Fibroblast of skin of back (primary cell): ENCODE measurements at places on chromosomes 2 and 18.

- DNase-seq, result peak; percentile 38
Measured at GRCh38 chr2:159939946-159940345, 122.5 kb downstream of the PLA2R1 start.

- no peak for DNase-seq
Measured at GRCh38 chr2:122341007-122341406, 585.6 kb downstream of the TSN start.

DNA sequence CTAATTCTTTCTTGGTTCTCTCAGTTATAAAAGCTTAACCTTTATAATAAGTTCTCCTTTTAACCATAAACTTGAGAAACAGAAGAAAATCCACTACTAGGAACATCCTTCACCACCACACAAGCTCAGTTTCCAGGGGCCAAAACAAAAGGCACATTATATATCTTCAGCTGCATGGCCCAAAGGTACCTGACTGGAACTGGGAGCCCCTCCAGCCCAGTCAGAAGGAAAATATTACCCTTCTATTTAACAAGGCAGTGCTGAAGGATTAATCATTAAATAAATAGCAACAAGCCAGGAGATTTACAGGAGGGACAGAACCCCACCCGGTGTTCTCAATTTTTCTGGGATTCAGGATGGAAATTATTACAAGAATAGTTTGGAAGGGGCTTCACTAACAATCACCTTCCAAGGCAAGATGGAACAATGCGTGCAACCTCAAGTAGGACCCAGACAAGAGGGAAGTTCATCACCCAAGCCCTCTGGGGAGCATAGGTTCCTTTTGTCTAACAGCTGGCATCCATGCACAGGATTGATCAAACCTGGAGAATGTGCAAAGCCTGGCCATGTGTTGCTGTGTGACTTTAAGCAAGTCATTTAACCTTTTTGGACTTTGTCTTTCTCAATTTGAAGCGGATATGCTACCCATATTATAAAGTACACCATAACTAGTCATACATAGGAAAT, 159.6 kb upstream of the SETBP1 start:
- DNase-seq, result peak; percentile 58

DNA sequence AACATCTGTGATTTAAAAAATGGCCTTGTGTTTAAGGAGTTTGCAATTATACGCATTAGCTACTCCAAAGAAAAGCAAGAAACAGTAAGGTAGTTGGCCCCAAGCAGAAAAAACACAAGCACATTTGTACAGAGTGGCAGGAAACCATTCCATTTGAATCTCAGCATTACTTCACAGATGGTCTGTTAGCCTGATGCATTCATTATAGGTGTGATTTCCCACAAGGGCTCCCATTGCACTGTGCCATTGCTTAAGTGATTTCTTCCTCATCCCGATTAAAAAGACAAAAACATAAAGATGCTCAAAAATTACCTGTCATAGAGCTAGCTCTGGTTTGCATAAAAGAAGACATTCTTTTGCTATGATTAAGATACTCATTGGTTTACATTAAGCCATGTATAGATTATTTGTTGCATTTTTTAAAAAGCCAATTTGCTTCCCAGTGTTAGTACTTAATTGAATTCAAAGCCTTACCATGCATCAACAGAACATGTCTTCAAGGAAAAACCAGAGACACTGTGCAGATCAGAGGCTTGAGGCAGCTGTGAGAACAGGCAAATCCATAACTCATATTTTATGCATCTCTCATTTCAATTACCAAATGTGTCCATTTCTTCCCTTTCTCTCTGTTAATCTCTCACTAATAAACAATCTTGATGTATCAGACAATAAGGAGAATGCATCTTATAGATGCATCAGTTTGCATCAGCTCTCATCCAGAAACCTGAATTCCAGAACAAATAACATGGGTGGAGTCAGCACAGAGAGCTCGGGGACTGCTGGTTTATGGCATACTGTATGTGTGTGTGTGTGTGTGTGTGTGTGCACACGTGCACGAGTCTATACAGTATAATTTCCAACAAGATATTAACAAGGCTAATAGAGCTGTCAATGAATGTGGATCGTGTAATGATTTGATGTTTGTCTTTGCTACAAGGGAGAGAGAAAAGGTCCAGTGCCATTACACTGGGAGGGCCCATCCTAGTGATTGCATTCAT, 558.6 kb upstream of the HS6ST1 start:
- no peak for DNase-seq

DNA sequence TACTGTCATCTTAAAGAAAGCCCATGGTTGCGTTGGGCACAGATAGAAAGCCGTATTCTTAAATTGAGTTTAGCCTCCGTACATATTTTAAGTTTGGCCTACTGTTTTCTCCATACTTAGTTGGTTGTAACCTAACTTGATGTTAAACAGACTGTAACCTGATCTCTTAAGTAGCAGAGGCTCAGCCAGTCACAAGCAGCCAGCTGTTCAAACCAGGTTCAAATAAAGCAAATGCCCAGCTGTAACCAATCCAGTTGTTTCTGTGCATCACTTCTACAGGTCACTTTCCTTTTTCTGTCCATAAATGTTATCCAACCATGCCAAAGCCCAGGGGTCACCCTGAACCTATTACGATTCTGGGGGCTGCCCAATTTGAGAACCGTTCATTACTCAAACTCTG, 10.0 kb upstream of the THADA start:
- no peak for DNase-seq

DNA sequence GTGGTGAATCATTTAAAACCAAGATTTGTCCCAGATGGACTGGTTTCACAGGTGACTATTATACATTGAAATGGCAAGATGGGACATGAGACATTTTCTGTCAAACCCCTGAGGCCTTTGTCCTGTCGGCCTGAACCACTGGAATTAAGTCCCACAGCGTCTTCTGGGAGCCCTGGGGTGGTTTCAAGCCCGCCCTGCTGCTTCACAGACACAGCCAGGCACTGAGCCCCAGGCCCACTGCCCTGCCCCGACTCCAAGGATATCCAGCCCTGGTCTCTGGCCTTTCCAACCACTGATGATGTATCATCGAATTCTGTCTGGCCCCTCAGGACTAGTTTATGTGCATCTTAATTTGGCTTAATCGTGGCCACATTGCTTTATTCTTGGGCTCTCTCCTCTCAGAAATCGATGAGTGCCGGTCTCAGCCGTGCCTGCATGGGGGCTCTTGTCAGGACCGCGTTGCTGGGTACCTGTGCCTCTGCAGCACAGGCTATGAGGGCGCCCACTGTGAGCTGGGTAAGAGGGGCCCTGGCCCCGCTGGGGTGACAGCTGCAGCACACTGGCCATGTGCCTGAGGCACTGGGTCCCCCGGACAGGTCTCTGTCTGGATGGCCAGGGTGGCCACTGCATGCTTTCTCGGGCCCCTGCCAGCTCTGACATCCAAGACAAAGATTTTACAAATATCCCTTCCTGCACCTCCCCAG, 39.5 kb downstream of the MTERF4 start:
- no peak for DNase-seq

DNA sequence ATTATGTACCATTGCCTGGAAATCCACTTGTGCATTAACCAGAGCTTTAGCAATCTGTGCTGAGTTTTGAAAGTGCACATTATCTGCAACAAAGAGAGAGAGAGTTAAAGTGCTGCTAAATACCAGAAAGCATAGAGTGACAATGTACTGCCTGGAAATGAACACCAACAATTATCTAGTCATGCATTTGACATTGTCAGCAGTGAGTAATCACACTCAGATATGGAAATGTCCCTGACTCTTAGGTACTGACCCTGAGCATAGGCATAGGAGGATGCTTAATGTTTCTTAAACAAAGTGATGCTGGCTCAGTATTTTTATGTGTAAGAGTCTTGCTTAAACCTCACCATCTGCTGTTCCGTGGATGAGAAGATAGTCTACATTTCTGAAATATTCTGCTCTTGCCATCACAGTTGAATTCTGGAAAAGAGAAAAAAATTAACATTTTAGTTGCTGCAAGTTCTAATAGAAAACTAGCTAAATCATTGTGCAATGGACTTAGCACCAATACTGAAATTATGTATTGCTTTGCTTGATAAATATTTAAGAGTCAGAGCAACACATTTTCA, 20.8 kb upstream of the GCG start:
- no peak for DNase-seq

- no peak for DNase-seq
Measured at GRCh38 chr18:62335494-62335893, 10.4 kb downstream of the TNFRSF11A start.

GRCh38 chr2:152701198-152701597, 16.1 kb downstream of the PRPF40A start:
- DNase-seq, result no peak

DNA sequence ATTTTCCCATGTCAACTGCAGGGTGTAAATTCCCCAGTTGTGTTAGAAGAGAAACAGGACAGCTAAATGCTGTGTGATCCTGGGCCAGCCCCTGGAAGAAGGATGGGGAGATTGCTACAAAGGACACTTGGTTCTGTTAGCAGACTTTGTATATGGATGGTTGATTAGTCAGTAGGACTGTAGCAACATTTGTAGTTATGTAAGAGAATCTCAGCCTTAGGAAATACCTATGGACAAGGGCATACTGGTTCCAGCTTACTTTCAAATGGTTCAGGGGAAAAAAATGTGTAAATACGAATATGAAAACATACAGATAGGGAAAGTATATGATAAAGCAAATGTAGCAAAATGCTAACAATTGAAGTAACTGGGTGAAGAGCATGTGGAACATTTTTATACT, 47.6 kb downstream of the GNAL start:
- DNase-seq, result no peak

DNA sequence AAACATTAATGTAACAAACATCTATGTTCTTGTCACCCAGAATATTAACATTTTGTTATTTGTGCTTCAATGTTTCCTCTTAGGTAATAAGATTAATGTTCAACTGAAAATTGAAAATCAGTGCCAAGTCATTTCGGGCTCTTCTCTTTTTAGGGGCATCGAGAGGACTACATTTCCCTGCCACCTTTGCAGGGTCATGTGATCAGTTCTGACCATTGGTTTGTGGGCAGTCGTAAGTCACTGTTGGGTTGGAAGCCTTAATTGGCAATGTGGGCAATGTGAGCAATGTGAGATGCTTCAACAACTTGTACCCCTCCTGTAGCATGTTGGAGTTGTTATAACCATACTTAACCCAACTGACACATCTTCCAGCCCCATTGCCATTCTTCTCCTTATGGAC, 10.1 kb upstream of the CYRIA start:
- DNase-seq, result no peak

DNA sequence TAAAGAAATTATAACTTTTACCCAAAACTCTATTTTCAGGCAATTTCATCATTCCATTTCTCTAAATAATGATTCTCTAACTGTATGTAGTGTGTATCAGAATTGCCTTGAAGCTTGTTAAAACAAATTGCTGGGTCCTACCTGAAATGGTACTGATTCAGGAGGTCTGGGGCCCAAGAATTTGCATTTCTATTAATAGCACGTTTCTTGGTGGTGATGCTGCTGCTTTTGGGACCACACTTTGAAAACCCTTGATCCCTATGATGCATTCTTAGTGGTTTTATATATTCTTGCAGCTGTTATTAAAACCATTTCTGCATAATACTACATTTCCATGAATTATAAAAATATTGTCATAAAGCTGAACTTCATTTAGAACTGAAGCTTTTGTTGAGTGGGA, 140.7 kb downstream of the NCK2 start:
- no peak for DNase-seq

GRCh38 chr2:236659758-236660150, 90.1 kb downstream of the ACKR3 start:
- peak; percentile 16 for DNase-seq

DNA sequence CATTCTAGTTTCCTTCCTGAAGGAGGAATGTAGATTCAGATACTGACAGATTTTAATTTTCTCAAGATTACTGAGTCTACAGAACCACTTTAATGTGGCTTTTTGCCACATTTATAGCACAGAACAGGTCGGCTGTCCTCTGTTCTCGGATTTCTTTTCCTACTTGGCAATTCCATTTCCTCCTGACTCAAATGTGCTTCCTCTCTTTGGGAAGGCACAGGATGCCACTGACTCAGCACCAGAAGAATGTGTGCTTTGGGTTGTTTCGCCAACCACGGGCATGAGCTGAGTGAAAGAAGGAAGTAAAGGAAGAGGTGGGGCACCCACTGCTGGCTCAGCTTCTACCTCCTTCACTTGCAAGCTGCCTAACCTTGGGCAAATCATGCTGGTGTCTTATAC, 970.6 kb upstream of the ACVR2A start:
- peak; percentile 63 for DNase-seq

GRCh38 chr18:45793264-45793965, 32.1 kb upstream of the SIGLEC15 start:
- peak; percentile 87 for DNase-seq

DNA sequence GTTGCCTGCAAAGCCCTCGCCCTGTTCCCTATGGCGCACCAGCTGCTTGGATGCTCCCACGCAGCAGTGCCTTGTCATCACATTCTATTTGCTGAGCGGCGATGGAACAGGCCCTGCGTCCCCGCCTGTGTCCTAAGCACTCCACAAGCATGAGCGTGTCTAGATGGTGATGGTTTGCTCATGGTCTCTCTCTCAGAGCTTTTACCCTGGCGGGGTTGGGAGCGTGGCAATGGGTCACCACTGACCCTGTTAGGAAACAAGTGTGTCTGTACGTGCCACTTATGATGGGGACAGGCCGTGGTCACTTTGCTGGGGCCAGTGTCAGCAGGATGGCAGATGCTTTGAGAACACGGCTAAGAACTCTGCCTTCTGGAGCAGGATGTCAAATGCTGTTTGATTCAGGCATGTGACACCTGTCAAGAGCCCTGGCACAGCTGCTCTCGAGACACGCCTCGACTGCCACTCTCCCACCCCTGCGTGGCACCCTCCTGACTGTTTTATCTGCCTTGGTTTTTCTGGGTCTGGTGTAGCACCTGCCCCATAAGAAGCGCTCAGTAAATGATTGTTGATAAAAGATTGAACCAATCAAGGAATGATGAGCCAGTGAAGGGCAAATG, 44.2 kb downstream of the RRM2 start:
- no peak for DNase-seq

DNA sequence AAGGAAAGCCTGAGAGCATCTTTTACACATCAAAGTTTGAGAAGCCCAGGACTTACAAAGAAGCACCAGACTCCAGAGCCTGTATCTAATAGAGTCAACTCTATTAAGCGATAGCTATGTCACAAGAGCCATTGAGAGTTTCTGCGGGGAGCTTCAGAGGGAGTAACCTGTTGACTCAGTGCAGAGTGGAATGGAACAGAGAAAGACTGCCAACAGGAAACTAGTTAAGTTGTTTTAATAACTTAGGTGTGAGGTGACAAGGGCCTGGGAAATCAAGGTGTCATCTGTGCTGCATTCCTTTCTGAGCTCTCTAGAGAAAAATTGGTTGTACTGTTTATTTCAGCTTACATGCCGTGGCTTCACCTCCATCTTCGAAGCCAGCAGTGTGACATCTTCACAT, 513.8 kb upstream of the POU3F3 start:
- no peak for DNase-seq
